ENCODE measurements at places on chromosomes 6 and 20.

DNA sequence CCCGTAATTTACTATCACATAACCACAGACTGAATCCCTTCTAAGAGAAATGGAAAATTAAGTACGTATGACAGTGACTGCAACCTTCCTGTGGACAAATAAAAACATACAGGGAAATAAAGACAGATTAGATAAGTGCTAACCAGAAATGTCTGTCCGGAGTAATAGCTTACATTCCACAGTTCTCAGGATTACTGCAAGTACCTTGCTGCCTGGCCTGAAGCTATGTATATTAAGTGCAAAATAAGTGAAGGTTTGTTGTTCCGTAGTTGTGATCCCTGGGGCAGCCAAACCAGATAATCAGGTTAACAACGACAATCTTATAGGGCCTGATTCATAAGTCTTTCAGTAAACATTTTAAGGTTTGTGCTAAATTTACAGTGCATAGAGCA is 2.8 kb downstream of the NEDD9 start:
- DNase-seq: no peak

DNA sequence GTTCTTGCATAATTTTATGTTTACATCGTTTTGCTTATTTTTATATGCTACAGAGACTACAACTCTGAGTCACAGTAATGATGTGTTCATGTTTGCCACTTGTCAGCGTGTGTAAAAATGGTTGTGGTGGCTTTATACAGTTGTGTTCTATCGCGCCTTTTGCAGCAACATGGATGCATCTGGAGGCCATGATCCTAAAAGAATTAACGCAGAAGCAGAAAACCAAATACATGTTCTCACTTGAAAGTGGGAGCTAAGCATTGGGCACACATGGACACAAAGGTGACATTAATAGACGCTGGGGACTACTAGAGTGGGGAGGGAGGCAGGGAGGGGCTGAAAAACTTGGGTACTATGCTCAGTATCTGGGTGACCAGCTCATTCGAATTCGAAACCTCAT is 996 bp upstream of the SEC23B start:
- DNase-seq: peak; percentile 50

DNA sequence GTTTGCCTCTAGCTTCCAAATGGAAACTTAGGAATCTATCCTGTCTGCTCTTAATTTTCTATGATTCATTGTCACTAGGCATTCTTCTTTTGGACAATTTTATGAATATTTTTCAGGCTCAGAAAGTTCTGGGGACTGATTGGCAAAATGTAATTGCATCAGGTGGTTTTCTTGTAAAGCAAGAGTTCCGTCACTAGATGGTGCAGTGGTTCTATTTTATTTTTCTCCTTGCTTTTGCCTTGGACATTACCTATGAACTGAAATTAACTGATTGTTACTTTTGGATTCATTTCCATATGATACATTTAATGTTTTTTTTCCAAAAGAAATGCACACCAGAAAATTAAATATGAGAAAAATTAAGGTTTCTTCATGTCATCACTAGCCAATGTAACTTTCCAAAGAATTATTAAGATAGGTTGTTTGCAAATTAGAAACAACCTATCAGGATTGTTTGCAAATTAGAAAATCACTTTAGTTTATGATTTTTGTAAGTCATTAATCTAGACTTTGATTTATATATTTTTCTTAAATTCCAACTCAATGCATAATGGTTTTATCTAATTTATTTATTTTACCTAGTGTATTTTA is 48.0 kb downstream of the TMEM170B start:
- DNase-seq: peak; percentile 72

- DNase-seq: no peak
These were observed 58.6 kb downstream of the TGM2 start for GRCh38 chr20:38106461-38106860.

DNA sequence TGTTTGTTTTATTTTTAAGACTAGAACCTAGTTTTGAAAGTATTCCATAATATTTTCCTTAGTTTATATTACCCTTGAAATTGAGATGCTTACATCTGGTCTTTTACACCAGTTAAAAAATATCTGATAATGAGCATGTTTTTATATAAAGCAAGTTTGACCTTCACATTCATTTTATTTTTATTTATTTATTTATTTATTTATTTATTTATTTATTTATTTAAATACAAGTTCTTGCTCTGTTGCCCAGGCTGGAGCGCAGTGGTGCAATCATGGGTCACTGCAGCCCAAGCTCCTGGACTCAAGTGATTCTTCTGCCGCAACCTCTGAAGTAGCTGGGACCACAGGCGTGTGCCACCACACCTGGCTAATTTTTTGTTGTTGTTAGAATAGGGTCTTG is 52.8 kb upstream of the ADIG start:
- no peak for DNase-seq

DNA sequence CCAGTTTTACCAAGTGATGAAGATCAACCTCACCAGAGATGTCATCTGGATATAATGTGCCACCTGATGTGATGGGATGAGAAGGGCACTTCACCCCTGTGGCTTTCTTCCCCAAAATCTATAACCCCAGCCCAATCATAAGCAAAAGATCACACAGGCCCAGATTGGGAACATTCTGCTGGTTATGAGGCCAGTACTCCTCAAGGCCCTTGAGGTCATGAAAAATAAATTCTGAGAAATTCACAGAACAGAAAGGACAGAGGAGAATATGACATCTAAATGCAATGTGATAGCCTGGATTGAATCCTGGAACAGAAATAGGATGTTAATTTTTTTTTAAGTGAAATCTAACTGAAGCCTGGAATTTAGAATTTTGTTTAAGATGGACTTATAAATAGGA is 243.5 kb downstream of the CBLN4 start:
- no peak for DNase-seq

- DNase-seq: no peak
These were observed 44.6 kb downstream of the DPPA5 start for GRCh38 chr6:73309535-73309784.

- DNase-seq: no peak
These were observed 35.2 kb upstream of the BCLAF1 start for GRCh38 chr6:136324686-136325380.

DNA sequence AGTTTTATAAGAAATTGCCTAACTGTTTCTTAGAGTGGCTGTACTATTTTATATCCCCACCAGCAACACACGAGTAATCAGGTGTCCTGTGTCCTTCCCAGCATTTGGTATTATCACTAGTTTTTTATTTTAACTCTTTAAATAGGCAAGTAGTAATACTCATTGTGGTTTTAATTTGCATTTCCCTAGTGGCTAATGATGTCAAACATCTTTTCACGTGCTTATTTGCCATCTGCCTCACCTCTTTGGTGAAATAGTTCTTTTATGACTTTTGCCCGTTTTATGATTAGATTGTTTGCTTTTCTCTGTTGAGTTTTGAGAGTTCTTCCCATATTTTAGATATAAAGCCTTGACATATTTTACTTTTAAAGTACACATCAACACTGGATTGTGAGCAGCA is 57.8 kb downstream of the GCLC start:
- DNase-seq: no peak

Data from OCI-M1 (cell line).